ENCODE measurements at places on chromosomes 4 and X. TPM values are rescaled to one million over a fixed set of nuclear protein-coding genes. Genes with fewer than 3 reads are reported as not detected.

GRCh38 chrX:31653422-31653821 is 581.6 kb upstream of the FTHL17 start:
- no peak for DNase-seq

GRCh38 chrX:113935518-113935917 is 648.4 kb upstream of the HTR2C start:
- DNase-seq: no peak

DNA sequence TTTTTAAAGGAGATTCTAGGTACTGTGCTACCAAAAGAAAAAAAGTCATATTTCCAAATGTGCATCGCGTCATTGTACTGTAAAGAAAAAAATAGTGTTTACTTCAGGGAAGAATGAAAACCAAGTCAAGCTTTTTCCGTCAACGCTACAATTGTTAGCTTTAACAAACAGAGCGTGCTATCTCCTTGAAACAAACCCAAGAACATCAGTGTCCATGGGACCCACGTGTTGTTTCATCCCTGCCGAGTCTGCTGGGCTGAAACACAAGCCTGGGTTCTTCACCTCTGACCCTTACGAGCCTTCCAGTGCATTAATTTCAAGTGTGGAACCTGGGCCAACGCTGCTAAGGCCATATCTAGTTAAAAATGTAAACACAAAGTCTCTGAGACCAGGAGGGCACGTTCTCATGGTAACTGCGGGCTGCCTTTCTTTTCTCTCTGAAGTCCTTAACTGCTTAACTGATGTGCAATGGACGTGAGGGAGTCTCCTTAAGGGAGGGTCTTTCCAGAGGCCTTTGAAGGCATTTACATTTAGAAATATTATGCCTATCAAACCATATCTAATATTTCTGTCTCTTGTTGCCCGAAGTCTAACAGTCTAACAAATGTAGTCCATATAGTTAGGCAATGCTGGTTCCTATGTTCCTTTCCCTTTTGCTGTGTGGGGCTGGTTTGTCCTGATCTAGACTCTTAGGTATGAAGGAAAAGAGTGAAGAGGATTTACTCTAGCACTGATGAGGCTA is 36.3 kb downstream of the ING2 start:
- DNase-seq: no peak

- no peak for DNase-seq
These were observed 126.5 kb downstream of the KIT start for GRCh38 chr4:54784161-54784671.

DNA sequence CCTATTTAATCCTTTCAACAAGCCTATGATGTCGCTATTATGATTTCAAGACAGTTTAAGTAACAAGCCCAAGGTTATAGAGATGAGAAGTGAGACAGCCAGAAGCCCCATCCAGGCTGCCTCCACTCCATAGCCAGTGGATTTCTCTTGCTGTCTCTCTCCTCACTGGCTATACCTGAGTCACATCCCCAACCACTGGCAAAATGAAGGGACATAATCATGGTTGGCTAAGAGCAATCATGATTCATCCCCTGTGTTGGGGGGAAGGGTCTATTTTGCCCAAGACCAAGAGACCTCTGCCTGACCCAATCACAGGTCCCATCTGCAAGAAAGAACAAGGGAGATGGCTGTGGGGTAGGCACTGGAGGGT is 334.9 kb upstream of the GATB start:
- DNase-seq: no peak

DNA sequence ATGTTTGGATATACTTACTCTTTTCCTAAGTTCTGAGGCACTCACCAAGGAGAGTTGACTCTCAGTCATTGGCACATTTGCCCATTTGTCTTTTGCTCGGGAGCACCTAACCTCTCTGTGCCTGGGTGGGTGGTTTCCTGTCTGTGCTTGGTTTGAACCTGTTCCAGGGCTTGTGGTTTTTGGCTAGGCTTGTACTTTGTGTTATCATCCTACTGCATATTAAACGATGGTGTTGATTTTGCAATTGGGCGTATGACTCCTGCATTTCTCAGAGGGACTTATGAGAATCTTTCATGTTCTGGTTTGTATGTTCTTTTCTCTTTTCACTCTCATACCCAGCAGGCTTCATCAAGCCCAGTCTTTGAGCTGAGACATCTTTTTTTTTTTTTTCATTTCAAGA is 161.7 kb downstream of the BTC start:
- no peak for DNase-seq

GRCh38 chr4:29005838-29006237 is 1714.3 kb upstream of the PCDH7 start:
- DNase-seq: no peak

DNA sequence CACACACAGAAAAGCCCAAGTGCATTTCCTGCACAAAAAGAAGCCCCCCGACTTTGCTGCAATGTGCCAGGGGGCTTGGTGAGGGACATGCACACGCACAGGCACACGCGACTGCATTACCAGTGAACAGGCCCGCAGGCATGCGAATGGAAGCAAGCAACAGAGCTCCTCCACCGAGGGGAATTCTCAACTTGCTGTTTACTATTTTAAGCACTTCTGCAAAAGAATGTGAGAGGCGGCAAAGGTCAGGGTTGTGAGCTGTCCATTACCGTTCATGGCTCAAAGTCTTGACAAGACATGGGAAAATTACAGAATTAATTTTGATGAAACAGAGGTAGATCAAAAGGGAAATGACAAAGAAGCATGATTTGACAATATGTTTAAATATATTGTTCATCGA is 342.5 kb upstream of the NOCT start:
- no peak for DNase-seq

DNA sequence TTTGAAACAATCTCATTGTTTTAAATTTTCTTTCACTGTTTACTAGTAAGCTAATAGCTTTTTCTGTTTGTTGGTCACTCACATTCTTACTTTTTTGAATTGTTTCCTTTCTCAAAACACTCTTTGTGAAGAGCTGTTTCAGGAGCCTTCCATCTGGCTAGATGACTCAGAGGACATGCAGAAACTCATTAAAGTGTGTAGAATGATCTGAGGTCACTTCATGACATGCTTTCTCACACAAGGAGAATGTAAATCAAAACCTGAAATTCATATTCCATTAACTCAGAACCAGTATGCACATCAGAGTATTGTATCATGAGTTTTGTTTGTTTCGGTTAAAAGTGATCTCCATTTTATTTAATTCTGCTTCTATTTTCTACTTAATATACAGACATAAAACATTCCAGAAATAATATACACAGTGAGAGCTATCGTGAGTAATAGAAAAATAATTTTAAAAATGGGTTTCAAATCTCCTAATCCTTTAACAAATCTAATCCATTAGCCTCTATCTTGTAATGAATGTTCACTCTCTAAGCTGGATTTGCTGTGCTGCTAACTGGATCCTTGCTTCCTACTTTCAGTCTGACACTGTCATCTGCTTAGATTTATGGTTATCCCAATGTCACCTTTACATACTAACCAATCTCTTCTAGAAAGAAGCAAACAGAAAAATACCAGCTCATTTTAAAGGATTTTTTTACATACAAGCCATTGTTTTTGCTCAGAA is 449.6 kb downstream of the FSTL5 start:
- no peak for DNase-seq

- DNase-seq: no peak
These were observed 1.9 kb downstream of the UBL4A start for GRCh38 chrX:154484255-154485149.

- DNase-seq: no peak
These were observed 58.4 kb upstream of the CBR4 start for GRCh38 chr4:169068423-169068822.

GRCh38 chrX:130714665-130715064 is 188.3 kb downstream of the ENOX2 start:
- no peak for DNase-seq

GRCh38 chr4:161187569-161187968 is 976.2 kb downstream of the FSTL5 start:
- DNase-seq: no peak

DNA sequence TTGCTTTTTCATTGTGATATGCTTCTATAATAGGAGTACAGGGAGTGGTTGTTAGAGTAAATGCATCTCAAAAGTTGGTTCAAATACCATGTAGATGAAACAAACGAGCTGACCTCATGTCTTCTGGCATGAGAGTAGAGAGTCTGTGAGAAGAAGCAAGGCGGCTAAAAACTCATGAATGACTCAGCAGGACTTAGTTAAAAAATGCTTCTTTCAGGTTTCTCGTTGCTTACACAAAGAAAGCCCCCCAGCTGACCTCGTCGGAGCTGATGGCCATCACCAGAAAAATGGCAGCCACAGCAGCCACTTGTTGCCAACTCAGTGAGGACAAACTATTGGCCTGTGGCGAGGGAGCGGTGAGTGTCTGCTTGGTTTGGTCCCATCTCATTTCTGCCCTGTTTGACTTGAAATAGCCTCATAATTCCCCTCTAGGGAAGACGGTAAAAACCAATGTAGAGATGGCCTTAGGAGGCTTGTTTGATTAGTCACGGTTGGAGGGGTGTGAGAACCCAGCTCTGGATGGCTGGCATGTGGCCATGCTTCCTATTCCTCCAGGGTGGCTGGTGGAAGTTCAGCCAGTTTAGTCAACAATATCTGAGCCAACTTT is 14.5 kb downstream of the AFP start:
- no peak for DNase-seq

DNA sequence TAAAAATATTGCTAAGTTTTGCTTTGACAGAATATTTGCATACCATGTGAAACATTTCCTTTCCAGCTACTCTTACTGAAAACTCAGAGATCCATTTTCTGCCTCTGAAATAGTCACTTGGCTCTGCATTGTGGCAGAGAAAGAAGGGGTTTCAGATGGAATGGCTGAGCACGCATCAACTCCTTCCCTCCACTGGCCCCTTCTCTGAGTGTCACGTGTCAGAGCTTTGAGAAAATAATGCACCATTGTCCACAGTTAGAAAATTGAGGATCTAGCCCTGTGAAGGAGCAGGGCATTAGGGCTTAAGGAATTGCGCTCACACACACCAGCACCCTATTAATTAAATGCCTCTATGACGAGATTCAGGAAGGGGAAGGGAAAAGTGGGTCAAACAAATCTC is 78.8 kb upstream of the FAT4 start:
- no peak for DNase-seq

GRCh38 chr4:149914119-149915115 is 98.8 kb upstream of the IQCM start:
- DNase-seq: no peak

DNA sequence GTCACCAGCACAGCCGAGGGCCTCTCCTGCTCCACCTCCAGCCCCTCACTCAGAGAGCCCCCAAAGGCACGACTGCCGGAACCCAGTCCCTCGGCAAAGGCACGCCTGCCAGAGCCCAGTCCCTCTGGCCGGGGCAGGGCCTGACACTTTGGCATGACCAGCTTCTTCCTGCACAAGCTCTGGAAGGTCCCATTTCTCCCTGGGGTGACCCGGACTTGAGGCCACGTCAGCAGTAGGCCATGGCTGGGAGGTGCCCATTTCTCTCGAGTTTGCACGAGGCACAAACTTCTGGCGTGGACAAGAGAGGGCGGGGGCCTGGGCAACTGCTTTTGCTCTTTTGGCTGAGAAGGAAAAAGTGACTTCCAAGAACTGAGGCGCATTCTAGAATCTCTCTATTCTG is 62.2 kb upstream of the GPR78 start:
- DNase-seq: no peak

DNA sequence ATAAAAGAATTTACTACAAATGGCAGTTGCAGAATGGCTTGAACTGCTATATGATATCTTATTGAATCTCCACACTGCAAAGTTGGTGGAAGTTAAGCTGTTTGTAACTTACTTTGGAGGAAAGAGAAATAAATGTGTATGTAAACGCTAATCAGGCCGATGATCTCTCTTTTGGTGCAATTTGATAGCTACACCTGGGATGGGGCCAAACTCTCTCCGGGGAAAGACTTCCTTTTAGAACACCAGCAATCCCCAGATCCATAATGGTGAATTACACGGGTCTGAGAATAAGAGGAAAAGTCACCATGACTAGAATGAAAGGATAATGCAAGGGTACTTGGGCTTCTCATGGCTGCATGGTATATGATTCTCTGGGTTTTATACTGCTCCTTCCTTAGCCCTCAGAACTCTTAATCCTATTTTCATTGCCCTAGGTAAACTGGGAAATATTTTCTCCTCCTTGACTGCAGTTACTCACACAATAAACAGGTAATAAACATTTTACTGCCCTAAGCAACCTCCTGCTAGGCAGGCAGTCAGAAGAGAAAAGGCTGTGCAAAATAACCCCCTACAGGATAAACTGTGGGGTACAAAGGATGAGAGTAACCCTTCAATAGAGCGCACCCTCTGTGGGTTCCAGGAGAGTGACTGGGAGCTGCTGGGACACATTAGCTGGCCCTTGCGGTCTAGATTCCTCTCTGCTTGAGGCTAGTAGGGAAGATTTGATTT is 109.3 kb downstream of the MGST2 start:
- no peak for DNase-seq

DNA sequence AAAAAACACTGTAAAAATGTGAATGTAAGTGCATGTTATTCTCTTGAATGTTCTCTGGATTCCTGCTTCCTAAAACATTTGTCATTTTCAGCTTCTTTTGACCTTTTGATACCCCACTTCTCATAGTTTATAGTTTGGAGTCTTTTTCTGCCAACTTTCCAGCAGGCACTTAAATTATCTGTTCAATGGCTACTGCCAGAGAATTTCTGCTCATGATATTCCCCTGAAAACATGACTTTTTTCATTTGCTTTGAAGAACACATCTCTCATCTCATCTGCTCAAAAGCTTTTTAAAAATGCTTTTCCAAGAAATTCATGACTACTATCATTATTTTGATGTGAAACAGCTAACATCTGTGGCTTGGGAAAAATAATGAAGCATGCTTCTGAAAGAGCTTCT is 269.7 kb upstream of the PCDH7 start:
- DNase-seq: no peak

GRCh38 chr4:13865871-13866669 is 238.5 kb upstream of the BOD1L1 start:
- no peak for DNase-seq

GRCh38 chr4:15982842-15983524 is 20.0 kb upstream of the FGFBP2 start:
- no peak for DNase-seq

The CT83 gene
- total RNA-seq: not detected

The BEX5 gene
- not detected for total RNA-seq

The S100G gene
- not detected for total RNA-seq

The ADH1B gene
- total RNA-seq: 5.7 TPM

The GPAT3 gene
- total RNA-seq: not detected

The PRKG2 gene
- not detected for total RNA-seq

The CSAG3 gene
- not detected for total RNA-seq

The DGAT2L6 gene
- total RNA-seq: not detected

The NXF2 gene
- total RNA-seq: not detected

The XAGE2 gene
- total RNA-seq: not detected

The LONRF3 gene
- not detected for total RNA-seq

The PRR32 gene
- not detected for total RNA-seq

Measured in osteocyte (in vitro differentiated cells).